Islet precursor cell (in vitro differentiated cells): ENCODE measurements at places on chromosomes 1 and 21.

DNA sequence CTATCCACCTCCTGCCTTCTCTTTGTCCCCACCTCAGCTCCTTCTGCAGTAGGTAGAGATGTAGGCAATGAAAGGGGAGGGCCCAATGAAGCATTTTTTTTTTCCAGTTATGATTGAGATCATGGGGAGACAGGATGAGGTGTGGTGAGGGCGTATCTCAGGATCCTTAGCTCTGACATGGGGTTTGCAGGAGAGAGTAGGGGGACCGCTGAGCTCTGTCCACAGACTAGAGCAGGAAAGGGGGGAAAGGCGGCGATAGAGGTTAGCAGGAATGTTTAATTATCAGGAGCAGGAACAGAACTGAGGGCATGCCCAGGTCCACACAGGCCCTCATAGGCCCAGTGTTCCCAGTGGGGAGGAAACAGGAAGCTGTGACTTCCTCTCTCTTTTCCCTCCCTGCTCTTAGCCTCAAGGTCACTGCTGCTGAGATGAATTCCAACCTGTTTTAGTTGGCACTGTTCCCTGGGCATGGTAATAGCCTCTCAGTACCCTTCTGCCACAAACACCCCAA, 901 bp upstream of the RXFP4 start:
- DNase-seq: no peak

- DNase-seq: no peak
Observed at GRCh38 chr21:42523941-42524340, 10.3 kb downstream of the SLC37A1 start.

DNA sequence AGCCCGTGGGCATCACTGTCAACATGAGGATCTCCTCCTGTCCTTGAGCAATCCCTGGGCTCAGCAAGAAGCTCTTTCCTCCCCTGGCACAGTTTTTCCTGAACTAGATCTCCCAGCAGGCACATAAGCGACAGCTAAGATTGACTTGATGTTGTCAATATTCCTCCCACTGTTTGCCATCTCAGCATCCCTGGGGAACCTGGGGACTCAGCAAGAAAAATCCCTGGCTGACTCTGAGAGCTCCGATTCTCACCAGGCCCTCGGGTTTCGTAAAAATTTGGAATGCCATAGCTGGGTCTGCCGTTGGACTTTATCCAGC, 687.2 kb downstream of the MATN1 start:
- DNase-seq: no peak

DNA sequence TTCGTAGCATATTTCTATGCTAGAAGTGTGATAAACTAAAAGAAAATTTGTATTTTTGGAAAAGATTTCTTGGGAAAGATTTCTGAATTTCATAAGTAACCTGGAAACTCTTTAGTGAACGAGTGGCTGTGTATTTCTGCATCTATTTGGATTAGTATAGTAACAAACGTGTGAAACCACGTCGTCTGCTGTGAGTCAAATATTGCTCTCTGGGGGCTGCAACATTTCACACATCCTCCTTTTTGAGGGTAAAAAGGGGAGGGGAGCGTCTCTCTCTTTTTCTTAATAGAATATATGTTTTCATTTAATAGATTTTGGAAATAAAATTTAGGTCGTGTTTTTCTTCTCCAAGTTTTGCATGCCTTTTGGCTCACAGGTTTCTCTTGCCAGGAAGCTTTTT, 44.8 kb downstream of the LHX9 start:
- DNase-seq: no peak

DNA sequence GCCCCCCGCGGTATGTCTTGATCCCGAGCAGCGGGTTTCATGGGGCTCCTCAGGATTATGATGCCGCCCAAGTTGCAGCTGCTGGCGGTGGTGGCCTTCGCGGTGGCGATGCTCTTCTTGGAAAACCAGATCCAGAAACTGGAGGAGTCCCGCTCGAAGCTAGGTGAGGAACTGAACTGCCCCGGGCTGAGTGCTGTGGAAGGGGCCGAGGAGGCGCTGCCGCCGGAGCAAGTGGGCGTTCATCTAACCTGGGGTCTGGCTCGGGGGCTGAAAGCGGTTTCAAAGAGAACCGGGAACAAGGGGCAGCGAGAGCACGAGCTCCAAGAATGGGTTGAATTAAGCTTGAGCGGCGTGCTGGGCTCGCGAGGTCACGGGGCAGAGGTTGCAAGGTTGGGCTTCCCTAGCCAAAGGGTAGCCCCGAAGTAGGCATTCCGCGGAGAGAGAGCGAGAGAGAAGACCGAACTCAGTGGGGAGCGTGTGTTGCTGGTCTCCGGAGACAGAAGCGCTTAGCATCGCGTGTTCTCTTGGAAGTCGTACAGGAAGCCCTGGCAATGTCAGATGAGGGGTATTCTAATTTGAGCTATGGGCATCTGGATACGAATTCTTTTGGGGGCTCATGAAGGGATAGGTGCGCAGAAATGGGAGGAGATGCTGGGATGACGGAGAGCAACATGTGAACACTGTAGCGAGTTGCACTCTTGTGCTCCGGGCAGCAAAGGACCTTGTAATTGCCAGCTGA, 732 bp downstream of the HS2ST1 start:
- peak; percentile 78 for DNase-seq

- DNase-seq: no peak
Observed at GRCh38 chr1:223674119-223674890, 8.8 kb upstream of the CAPN8 start.

DNA sequence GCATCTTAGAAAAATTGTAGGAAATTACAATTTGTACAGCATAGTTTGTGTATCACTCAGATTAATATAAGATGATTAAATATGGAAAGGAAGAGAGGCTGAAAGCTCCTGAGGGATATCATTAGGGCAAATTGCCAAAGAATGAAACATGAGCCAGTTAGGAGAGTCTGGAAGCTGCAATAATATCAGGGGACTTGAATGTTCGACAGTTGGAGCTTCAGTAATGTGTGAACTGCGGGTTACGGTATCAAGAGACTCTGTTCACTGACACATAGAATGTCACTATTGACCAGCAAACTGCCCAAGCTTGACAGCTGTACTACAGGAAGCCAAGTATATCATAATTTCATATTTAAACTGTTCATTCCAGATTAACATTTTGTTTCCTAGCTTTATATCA, 157.2 kb downstream of the DENND1B start:
- no peak for DNase-seq

DNA sequence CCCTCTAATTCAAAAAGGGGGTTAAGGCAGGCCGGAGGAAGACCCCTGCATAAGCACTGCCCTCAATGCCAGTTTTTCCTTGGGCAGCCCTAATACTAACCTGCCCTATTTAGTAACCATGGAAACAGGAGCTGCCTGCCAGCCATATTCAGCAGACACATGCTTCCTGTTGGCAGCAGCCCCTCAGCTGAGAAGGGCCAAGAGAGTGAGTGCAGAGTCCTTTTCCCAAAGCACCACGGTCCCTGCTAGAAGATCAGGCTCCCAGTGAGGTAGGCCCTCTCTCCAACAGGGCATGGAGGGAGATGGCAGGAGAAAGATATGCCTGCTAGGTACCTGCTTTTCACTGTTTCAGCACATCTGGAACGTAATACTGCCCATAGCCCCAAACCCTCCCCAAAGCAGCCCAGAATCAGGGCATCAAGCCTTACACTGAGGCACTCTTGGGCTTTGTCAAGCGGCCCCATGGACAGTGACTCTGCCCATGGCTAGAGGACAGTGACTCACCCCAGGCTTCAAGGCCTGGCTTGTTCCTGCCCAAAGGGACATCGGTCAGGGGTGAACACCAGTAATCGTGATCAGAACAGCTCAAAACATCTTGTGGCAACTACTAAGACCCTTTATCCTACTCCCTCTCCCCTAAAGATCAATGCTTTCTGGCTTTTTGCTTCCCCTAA, 64.5 kb downstream of the BCAR3 start:
- DNase-seq: no peak

- no peak for DNase-seq
Observed at GRCh38 chr1:233244183-233244582, 51.3 kb downstream of the PCNX2 start.

DNA sequence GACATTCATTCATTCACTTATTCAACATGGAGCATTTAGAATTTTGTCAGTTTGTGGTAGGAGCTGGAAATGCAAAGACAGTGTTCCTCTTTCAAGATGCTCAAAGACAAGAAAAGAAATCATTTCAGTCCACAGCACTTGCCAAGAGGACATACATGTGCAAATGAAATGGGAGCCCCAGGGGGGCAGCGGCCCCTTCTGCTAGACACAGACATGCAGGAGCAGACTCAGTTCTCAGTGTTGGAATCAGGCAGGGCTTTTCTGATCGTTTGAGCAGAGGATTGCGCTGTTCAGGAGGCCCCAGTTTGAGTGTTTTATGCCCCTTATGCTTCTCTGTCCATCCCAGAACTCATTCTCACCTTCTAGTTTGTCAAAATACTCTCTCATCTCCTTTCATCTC, 35.6 kb upstream of the VASH2 start:
- DNase-seq: no peak

GRCh38 chr1:50605186-50605875, 182.1 kb upstream of the DMRTA2 start:
- DNase-seq: no peak

- no peak for DNase-seq
Observed at GRCh38 chr1:174367892-174368291, 79.9 kb upstream of the GPR52 start.

DNA sequence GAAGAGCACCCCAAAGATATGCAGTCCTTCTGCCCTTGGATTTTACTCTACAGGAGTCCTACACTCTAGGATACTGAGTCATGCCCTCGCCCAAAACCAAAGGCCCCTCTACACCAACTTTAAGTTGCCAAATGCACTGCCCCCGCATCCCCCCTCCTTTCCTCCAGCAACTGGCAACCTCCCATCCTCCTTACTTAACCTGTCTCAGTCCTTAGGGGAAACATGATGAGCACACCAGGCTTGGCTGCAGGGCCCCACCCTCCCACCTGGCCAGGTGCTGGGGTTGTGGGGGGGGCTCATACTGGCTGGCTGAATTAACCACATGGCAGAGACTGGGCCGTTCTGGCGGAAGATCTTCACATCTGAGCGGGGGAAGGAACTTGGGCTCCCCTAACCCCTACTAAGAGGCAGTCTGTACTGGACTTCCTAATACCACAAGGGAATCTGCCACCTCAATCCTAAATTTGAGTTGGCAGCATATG, 1.2 kb downstream of the HDGF start:
- no peak for DNase-seq

- DNase-seq: peak; percentile 84
Observed at GRCh38 chr1:26358411-26359384, 4.8 kb upstream of the CRYBG2 start.

GRCh38 chr21:43364851-43365424, 62.0 kb downstream of the SIK1 start:
- no peak for DNase-seq

DNA sequence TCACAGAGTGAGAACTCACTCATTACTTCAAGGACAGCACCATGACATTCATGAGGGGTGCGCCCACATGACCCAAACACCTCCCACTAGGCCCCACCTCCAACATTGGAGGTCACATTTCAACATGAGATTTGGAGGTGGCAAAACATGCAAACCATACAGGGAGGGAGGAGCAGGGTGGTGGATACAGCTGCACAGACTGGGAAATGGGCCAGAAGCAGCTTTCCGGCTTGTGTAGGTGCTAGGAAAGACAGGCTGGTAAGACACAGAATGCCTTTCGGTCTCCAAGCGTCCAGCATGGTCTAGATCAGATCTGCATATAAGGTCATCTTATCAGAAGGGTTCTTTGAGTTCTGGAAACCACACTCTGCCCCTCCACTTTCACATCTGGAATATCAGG, 35.1 kb upstream of the TINAGL1 start:
- no peak for DNase-seq

- no peak for DNase-seq
Observed at GRCh38 chr1:182803846-182804245, 14.3 kb downstream of the NPL start.

DNA sequence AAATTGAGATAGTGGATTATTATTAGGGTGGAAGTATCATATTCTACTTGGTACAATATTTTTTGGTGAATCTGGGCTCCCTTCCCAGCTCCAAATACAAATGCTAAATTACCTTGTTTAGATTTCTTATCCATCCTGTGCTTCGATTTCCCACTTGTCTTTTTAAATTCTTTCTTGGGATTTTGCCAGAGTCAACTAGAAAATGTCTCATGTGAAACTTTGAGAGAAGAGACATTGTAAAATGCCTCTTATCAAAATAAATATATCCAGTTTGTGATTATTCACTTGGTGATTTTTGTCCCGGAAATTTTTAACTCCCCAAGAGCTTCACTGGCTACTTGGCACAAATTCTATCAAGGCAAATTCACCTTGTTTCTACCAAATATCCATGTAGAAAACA, 202.0 kb downstream of the FMN2 start:
- DNase-seq: no peak

DNA sequence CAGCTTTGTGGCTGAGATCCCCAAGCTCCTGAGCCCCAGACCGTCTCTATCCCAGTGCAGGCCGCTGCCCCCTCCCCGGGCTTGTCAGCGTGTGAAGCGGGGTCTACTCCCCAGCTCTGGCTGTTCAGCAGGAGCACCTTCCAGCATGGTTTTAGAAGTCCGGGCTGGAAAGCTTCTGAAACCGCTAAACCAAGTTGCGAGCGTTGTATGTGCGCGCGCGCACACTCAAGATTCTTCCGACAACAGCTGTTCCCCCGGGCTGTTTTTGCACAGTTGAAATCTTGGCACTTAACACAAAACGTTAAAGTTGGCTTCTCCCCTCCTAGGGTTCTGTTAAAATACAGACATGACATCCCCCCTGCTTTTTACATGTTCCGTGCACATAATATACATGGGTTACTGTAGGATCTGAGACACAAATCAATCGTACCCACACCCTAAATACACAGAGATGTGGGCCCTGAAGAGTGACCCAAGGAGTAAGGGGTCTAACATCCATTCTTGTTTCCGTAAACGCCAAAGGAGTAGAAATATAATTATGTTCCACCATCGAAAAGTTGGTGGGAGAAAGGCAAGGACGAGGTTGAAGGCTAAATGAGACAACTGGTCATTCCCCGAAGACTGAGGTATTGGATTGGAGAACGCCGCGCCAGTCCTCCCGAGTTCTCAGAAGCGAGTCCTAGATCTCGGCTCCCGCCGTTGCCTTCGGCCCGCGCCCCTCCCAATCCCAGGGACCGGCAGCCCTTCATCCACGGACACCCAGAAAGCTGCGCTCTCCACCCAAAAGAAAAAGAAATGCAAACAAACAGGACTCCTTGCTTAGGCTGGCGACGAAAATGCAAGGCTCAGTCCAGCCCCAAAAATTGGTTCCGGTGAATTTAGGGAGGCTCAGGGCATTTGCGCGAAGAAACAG, 1.3 kb downstream of the TBX15 start:
- no peak for DNase-seq

- DNase-seq: no peak
Observed at GRCh38 chr1:113876176-113876575, 4.7 kb upstream of the PTPN22 start.

DNA sequence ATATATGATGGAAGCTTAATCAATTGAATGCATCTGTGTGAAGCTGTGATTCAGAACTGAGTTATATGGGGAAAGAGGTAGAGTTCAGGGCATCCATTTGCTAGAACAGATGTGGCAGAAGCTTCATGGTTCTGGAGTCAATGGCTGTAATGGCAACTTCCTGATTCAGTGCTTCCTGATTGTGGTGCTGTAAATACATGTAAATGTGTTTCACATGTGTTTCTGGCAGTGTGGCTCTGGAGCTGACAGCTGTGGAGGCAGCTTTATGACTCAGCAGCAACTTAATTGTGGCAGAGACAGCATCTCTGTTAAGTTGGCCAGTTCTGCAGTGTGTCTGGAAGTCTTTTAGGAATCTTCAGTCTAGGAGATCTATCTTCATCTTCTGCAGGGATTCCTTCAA, 226.6 kb upstream of the ZRANB2 start:
- DNase-seq: peak; percentile 82

- no peak for DNase-seq
Observed at GRCh38 chr1:236862615-236863211, 67.6 kb downstream of the MTR start.

GRCh38 chr1:204143276-204144041, 8.4 kb downstream of the ETNK2 start:
- no peak for DNase-seq
